Ascending aorta (tissue), 2 donors: ENCODE measurements at places on chromosomes 2 and 18.
A peak's percentile ranks its signal among the peaks of the same experiment; 100 is the strongest.

DNA sequence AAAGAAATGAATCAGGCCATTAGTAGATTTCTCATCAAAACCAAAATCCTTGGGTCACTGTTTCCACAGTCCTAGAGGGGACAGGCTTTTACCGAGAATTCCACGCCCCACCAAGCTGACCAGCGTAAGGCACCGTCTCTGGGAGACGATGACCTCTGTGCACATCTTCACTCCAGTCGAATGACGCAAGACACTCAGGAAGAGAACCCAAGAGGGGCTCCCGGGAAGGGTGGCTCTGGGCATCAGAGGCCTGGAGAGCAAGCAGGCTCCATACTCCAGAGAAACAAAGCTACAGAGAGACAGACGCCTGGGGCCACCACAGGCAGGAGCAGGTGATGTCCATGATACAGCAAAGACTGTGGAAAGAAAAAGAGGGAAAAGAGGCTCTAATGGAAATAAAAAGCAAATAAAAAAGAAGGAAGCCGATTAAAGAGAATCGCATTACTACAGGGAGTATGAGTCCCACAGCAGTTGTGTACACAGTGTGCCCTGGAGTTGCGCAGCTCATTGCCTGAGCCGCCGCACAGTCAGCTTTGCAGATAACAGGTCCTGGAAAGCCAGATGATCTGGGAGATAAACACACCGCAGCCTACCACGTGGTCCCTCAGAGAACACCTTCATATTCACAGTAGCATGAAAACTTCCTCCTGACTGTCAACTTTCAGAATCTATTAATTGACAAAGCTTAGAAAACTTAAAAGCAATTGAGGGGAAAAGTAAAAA, 572.7 kb upstream of the SALL3 start:
- DNase-seq = no peak

- no peak for DNase-seq
Observed at GRCh38 chr2:84855731-84856130, 25.2 kb downstream of the TRABD2A start.

DNA sequence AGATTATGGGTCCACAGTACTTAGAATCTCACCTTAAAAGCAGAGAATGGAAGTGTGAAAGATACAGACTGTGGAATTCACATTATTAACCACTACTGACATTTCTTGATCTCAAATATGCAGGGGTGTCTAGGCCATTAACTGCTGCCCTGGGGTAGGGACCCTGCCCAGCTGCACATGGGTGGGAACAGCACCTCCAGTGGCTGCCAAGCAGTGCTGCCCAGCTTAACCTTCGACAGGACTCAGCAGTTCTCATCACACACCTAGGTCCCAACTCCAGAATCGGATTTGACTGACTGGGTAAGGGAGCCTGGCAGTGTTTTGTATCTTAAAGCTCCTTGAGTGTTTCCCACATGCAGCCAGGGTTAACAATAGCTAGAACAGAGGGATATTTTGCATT, 14.9 kb downstream of the ERFE start:
- no peak for DNase-seq

DNA sequence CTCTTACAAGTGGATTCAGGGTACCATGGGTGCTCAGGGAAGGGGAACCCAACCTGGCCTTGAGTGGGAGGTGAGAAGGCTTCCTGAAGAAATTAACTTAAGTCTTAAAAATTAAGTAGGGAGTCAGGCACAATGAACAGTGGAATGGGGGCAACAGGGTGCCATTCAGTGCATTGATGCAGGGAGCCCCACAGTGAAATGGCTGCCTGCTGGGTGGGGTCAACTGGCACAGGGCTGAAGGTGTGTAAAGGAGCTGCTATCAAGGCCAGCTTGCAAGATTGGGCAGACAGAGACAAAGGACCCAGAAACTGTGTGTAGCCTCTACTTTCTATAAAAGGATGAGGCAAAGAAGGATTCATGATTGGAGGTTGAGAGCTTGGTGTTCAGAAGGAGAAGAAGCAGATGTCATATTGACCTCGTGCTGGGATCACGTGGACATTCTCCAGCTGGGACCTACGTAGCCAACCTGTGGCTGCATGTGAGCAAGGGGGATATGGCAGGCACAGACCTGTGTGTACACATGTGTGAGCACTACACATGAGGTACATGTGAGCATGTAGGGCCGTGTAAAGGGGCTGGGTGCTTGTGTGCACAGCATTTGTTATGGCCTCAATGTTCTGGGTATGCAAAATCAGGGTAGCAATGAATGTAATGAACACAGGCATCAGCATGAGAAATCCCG, 209.5 kb upstream of the HAAO start:
- DNase-seq = peak; percentile 35

DNA sequence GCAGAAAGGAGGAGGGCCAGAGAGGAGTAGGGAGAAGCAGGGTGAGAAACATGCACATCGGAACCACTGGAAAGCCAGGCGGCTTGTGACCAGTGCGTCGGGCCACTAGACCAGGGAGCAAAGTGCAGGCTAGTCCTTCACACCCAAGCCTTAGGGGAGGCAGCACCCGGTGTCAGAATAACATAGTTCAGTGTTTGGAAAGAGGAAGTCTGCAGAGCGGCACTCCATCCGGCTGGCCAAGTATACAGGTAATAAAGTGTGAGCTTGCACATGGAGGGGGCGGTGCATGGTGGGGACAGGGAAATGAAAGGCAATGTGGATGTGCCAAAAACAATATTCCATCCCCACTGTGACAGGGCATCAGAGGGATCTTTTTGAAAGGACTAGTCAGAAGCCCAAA, 69.7 kb downstream of the ZNF521 start:
- DNase-seq = no peak
